CD4-positive, alpha-beta T cell treated with Interferon alpha-2 for 1 hour (primary cell): ENCODE measurements at places on chromosomes 3 and 15.

DNA sequence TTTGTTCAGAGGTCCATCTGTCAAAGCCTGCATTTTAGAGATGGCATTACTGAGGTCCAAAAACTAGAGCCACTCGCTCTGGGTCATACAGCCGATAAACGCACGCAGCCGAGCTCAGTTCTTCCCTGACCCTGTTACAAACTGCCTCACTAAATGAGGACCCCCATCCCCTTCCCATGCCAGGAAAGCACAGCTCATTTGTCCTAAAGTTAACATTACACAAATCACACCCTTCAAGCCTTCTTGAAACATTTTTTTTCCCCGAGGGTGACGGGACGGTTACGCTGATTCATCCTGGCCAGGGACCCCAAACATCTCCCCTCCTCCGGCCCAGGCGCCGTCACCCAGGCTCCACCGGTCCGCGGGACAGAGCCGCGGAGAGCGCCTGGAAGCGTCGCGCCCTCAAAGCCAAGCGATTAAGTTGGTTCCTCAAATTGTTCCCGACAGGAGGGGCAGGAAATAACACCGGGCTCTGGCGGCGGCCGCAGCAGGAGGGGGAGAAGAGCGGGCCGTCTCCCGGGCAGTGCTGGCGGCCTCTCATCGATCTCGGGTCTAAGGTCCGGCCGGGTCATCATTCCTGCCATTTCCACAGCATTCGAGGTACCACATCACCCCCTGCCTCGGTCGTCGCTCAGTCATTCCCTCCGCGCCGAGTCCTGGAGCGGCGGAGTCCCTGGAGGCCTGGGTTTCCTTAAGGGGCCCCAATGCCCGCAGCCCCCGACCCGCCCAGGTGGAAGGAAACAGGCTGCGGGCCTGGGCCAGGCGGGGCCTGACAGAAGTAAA, 619 bp upstream of the CMTM8 start:
- no peak for DNase-seq

GRCh38 chr3:112560307-112560706, 1.5 kb downstream of the ATG3 start:
- DNase-seq: no peak

- DNase-seq: no peak
These were observed 643.0 kb downstream of the NAALADL2 start for GRCh38 chr3:175502155-175502554.

DNA sequence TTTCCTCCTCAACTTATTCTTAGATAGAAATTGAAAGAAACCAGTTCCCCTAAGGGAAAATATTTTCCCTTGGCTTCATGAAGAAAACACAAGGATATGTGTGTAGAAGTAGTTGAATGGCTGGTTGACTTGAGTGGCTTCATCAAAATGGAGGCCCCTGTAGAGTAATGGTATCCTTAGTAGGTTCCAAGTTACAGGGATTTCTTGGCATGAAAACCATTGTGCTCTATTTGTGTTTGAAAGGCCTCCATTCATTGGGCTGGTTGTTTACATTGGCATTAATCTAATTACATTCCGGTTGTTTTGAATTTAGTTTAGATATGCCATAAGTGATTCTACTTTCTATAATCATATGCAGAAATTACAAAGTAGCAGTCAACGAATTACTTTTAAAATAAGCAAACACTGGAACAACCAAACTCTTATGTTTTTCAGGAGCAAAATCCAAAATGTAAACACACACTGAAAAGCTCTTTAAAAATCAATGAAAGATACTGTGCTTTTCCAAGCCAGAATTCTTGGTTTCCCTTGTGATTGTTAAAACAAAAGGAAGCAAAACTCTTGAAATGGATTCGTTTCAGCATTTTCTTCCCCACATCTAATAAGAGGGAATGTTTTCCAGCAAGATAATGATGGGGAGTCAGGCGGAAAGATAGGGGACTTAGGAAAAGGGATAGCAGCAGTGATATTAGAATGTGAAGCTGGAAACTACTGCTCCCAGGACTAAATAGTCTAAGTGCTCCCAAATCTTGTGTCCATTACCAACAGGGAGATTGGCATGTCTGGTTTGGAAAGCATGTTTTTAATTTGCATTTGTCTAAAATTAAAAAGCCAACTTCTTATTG, 77.0 kb downstream of the EPHA3 start:
- DNase-seq: no peak

DNA sequence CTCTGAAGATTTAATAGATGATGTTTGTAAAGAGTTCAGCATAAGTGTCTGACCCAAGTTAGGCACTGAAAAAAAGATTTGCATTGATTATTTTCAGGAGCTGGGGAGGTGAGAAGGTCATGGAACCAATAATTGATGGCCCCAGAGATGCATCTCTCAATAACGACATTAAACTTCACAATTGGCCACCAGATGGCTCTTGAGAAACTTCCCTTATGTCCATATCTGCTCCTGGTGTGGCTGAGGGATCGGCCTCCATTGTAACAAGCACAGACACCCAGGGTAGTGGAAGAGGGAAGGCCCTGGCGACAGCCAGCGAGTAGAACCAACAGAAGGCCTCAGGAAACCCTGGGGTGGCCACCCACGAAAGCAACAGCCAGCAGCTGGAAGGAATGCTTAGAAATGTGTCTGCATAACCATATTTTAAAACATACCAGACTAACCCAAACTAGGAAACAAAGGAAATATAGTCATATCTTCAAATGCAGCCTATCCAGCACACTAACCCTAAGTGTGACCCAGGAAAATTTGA, 536.7 kb downstream of the SOX2 start:
- DNase-seq: no peak

- no peak for DNase-seq
These were observed 291.6 kb upstream of the TGFBR2 start for GRCh38 chr3:30314757-30315325.
